Dermis microvascular lymphatic vessel endothelial cell (primary cell): ENCODE measurements at places on chromosomes 16 and 17.

- no peak for DNase-seq
These were observed 6.6 kb downstream of the ENDOV start for GRCh38 chr17:80421381-80422090.

GRCh38 chr17:29214215-29215146 lies 32.2 kb upstream of the CRYBA1 start:
- DNase-seq, result no peak

- DNase-seq, result no peak
These were observed 857 bp downstream of the TMC8 start for GRCh38 chr17:78131172-78132083.

DNA sequence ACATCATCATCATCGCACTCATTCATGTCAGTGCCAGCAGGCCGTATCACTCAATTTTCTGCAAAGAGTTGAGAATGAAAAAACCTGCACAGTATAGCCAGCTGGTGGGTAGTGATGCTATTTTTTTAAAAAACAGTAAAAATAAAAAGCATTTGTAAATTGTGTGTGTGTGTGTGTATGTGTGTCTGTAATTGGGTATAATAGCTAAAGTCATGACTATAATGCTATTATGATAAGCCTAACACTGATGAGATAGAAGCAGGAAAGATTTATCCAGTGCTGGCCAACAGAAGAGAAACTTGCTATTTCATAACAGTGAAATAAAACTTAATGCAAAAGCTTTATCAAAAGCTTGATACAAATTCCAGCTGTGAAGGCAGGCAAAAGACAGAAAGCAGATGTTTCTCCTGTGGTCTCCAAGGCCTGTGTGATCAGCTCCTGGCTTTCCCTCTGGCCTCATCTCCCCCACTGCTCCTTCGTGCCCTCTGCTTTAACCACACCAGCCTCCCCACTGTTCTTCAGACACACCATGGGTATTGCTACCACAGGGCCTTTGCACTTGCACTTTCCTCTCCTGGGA lies 206.2 kb upstream of the IRX5 start:
- no peak for DNase-seq

GRCh38 chr16:15054357-15055140 lies 1.3 kb downstream of the NTAN1 start:
- DNase-seq, result peak; percentile 17

- no peak for DNase-seq
These were observed 312.5 kb downstream of the GRIN2A start for GRCh38 chr16:9869776-9870175.

DNA sequence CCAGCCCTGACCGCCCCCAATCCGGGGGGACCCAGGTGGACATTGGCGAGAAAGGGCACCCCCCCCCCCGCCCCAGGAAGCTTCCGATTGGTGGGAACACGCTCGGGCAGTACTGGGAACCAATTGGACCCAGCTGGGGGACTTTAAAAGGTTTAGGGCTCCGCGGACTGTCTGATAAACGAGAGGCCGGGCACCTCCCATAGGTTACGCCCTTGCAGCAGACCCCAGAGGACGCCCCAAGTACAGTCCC lies 245 bp downstream of the TMEM256 start:
- no peak for DNase-seq

DNA sequence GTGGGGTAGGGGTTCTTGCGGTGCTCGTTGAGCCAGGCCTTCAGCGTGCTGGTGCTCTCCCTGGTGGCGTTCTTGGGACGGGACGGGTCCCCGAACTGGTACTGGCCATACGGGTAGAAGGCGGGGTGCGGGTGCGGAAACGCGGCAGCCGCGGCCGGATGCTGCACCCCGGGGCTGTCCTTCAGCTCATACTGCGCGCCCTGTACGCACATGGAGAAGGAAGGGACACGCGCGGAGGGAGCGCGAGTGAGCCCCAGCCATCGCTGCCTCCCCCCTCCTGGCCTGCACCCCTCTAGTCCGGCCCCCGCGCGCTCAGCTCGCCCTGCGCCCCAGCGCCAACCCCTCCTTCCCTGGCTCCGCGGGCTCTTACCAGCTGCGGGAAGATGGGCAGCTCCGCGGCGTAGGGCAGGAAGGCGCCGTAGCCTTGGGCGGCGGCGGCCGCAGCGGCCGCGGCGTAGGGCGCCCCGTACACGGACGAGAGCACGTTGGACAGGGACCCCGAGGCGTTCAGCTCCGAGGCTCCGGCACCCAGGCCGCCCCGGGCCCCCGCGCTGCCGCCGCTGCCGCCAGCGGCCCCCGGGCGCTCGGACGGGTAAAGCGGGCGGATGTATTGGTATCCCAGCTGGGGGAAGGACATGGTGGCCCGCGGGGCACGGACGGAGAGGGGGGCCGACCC lies 1.0 kb downstream of the IRX3 start:
- DNase-seq, result no peak

DNA sequence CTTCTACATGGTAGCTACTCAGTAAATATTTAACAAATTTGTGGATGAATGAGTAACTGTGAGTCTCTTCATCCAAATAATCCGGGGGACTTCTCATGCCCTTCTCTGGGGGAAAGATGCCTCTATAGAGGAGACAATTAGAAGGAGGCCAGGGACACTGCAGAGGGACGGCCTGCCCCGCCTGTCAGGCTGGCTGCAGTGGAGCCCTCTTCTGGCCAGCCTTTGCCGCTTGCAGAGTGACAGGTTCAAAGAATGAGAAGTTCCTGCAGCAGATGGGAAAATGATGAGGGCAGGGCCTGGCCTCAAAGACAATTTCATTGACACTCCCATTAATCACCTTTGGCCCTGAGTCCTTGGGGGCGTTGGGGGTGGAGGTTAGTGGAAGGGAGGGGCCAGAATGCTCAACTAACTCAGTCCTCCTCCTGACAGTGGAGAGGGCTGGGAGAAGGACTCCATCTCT lies 339.0 kb downstream of the MAF start:
- DNase-seq, result no peak

- DNase-seq, result no peak
These were observed 100.6 kb upstream of the CACNG5 start for GRCh38 chr17:66734186-66734943.

GRCh38 chr16:66717112-66717675 lies 20.7 kb upstream of the CMTM4 start:
- DNase-seq, result peak; percentile 67

DNA sequence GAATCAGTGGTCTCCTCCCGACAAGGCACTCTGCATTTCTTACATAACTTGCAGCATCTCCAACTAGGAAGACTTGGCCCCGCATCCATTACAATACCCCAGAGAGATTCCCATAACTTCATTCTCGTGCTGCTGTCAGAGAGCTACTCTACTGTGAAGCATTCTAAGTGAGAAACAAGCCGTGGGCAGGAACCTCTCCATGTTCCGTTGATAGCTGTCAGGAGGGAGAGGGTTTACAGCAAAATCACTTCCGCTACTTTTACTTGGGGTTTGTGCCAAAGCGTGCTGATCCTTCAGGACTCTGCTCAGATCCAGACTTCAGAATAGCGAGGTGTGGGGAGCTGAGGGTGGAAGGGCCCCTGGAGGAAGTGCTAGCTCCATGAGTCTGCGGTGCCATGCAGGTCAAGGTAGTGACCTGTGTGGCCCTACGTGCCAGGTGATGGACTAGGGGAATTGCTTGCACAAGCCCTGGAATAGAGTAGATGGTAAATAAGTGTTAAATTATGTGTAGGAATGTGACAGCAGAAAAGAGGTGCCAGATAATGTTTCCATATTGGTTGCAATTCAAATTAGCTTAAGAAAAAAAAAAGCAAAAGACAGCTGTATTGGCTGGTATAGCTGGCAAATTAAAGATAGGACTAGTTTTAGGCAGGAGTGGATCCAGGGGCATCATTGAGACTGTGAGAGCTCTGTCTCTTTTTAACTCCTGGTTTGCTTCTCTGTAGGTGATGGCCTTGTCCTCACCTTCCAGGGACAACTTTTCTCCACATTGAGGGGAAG lies 358.5 kb upstream of the ERCC4 start:
- DNase-seq, result no peak

GRCh38 chr16:50580180-50580798 lies 32.1 kb downstream of the NKD1 start:
- no peak for DNase-seq

DNA sequence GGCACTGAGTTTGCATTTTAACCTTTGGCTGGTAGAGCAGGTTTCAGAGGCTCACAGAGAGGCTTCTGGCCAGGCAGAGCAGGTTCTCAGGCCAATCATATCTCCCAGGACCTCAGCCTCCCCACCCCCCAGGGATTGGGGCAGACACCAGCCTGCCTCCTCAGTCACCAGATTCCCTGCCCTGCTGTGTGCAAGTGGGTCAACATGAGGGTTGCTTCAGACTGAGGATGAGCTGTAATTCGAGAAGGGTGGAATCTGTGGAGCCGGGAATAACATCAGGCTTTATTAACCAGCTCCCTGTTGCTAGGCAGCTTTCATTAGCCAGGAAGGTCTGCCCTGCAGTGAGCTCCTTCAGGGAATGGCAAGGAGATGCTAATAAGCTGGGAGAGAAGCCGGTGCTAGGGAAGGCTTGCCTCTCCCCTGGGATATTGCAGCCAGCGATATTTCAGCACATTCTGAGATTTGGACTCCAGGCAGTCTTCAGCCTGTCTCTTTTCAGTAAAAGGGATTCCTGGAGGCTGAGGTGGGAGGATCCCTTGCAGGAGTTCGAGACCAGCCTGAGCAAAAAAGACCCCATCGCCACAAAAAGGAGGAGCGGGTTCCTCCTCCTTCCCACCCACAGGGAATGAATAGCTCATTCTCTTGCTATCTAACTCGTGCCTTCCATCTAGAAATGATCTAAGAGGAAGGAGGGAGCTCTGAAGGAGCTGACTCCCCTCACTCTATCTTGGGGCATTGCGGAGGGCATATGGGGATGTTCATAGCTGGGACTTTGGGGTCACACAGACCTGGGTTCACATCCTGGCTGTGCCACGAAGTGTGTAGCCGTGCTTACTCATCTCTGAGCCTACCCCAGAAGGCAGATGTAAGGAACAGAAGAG lies 10.7 kb downstream of the SGSM2 start:
- DNase-seq, result no peak

DNA sequence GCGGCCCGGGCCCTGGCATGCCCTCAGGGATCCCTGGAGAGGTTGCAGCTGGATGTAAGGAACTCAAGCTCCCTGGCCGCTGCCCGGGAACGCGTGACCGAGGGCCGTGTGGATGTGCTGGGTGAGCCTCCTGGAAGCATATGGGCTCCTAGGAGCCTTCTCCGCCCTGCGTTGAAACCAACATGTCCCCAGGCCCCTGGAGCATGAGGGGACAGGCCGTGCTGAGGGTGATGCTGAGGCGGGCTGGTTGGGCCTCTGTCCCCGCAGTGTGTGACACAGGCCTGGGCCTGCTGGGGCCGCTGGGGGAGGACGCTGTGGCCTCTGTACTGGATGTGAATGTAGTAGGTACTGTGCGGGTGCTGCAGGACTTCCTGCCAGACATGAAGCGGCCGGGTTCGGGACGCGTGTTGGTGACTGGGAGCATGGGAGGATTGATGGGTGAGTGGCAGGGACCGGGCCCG lies 5.7 kb upstream of the HSD17B1 start:
- DNase-seq, result no peak

DNA sequence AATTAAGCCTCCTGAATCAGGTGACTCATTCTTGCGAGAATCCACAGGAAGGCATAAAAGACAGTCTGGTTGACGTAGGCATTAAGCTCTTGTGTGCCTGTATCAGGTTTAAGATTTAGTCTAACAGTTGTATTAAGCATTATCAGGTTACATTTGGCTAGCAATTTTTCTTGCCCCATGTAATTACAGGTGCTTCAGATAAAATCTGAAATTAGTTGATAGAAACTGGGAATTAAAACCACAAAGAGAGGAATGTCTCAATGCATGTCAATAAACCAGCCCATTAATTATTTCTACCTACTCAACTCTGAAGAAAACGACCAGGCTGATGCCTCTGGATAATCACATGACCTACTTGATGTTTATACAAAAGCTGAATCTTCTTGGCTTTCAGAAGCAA lies 217.2 kb downstream of the CA10 start:
- DNase-seq, result no peak

GRCh38 chr17:278055-278675 lies 74.4 kb downstream of the RPH3AL start:
- DNase-seq, result no peak

DNA sequence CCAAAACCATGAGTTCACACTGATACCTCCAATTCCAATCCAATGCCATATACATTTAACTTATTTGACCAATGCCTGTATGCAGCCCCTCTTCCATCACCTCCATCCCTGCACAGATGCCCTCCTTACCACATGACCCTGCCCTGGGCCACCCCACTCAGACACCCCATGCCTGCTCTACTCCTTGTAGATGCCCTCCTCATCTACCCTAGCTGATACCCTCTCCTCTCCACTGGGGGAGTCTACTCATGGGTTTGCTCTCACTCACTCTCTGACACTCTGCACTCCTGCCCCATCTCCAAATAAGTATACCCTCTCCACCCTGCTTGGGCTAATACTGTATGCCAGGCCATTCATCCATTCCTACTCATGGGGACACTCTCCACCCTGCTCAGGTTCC lies 16.0 kb upstream of the CMTM4 start:
- DNase-seq, result no peak

DNA sequence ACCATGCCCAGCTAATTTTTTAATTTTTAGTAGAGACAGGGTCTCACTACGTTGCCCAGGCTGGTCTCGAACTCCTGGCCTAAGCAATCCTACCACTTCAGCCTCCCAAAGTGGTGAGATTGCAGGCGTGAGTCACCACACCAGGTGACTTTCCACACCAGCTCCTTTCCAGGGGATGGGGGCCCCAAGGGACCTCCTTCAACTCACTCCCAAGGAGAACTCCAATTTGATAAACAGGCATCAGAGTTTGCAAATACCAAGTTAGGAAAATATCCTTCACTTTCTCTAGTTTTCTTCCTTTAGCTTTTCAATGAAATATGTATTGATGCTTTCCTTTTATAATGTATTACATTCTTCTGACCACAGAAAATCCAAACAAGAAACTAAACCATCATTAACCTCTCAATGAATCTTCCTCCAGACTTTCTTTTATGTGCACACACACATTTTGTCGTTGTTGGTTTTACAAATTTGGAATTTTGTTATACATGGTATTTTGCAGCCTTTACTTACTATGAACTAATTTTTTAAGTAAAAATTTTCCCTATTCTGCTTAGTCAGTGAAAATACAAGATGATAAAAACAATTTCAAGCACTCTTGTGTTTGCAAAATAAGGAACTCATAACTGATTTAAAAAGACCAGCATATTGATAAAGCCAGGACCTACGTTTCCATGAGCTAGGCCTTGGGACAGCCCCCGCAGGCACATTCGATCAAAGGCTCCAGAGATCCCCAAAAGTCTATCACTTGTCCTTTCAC lies 32.0 kb downstream of the GAS7 start:
- no peak for DNase-seq

GRCh38 chr16:35735403-35736251 lies 2276.2 kb downstream of the TP53TG3F start:
- DNase-seq, result no peak

GRCh38 chr16:78844682-78845081 lies 745.2 kb downstream of the WWOX start:
- no peak for DNase-seq
